ENCODE measurements at places on chromosomes 2 and 18. TPM values are rescaled to one million over a fixed set of nuclear protein-coding genes. Genes with fewer than 3 reads are reported as not detected.

- DNase-seq = peak; percentile 93
Observed at GRCh38 chr18:8469544-8470130, 139.6 kb upstream of the RAB12 start.

DNA sequence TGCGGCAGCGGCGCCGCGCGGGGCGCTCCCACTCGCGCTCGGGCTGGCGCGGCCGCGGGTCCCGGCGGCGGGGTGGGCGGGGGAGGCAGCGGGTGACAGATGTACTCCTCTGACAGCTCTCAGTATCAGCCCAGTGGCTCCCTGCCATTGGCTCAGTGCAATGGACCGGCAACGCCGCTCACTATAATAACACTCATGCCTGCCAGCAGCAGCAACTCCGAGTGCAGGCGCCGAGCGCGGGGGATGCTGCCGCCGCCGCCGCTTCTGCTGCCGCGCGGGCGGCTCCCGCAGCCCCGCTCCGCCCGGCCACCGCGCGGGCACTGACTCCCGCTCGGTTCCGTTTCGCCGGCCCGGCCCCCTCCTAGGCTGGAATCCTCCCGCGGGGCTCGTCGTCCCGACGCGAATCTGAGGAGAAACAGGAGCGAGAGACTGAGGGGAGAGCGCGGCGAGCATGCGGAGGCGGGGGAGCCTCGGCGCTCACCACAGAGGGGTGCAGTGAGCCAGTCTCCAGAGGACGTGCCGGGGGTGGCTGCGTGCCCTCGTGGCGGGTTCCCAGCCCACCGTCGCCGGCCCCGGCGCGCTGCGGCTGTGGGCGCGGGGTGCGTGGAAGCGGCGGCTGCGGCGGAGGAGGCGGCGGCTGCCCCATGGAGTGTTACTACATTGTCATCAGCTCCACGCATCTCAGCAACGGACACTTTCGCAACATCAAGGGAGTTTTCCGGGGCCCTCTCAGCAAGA lies at the start of gene ZNF804A:
Gene ZNF804A, plus strand, starts transcription at position 214 of the 738 bp plus-strand sequence. Its CDS starts 431 bp downstream, at position 645.
- DNase-seq = peak; percentile 67

GRCh38 chr18:2794159-2794558 lies 52.6 kb upstream of the EMILIN2 start:
- DNase-seq = no peak

GRCh38 chr2:11669454-11670291 lies at the start of gene NTSR2:
Gene NTSR2 (minus strand): TSS chr2:11670195. CDS start chr2:11670129, 66 bp downstream.
- peak; percentile 82 for DNase-seq

DNA sequence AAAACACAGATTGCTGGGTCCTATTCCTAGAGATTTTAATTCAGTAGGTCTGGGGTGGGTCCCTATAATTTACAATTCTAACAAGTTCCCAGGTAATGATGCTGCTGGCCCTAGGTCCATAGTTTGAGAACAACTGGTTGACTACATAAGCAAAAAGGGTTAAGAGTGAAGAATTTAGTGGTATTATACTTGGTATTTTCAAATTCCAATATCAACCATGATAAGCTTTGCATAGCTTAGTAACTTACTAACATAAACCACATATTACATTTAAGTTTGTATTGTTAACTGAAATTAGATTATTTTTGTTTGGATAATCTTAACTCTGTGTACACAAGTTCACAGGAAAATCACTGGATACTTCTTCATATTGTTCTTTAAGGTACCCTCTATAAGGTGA lies 862.9 kb upstream of the ACVR2A start:
- no peak for DNase-seq

DNA sequence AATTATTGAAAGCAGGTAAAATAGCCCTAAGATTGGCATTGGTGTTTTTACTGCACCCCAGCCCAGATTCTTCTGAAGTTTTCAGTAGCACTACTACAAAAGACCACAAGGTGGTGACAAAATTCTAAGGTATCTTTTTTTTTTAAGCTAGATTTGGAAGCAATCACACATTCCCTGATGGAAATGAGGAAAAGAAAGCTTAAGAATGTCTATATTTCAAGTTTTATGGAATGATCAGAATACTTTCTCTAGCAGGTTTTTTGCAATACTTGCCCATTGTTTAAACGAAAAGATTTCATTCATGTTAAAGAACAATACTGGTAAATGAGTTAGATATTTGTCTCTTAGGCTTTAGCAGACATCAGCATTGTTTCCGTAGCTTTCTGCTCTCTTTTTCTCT lies 32.1 kb upstream of the ZNF638 start:
- DNase-seq = peak; percentile 58

GRCh38 chr2:88057437-88057844 lies 1.9 kb upstream of the KRCC1 start:
- DNase-seq = no peak

GRCh38 chr18:9333441-9334328 lies 888 bp upstream of the TWSG1 start:
- DNase-seq = no peak

DNA sequence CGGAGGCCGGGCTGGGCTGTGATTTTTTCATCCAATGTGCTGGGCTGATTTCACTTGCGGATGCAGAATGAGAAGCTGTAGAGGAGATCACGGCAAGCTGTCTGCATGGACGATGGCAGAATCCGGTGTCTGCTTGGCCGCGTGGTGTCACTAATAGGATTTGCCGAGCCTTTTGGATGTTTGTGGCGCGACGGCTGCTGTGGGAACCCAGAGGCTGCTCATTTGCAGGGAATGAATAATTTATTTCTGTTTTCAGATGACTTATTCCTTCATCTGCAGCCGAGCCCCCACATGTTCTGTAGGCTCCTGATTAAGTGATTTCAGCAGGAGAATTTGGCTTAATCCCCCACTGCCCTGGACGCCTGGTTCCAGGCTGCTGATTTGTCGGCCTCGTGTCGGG lies 62.6 kb downstream of the ODC1 start:
- DNase-seq = peak; percentile 73

DNA sequence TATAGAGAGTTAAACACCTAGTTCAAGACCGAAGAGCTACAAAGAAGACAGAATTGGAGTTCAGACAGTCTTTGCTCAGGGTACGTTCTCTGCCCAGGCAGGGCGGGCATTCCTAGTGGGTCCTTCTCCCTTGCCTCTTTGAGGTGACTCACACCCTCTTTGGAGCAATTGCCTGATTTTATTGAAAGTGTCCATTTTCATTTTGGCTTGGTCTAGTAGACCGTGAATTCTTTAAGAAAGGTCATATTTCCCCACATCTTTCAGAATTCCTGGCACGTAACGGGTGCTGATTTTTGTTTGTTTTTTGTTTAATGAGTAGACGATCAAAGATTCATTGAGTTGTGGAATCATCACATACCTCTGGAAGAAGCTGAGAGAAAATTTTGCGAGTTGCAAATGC lies 871.5 kb downstream of the RNF144A start:
- no peak for DNase-seq

- DNase-seq = peak; percentile 84
Observed at GRCh38 chr18:44679914-44680272, 795 bp upstream of the SETBP1 start.

DNA sequence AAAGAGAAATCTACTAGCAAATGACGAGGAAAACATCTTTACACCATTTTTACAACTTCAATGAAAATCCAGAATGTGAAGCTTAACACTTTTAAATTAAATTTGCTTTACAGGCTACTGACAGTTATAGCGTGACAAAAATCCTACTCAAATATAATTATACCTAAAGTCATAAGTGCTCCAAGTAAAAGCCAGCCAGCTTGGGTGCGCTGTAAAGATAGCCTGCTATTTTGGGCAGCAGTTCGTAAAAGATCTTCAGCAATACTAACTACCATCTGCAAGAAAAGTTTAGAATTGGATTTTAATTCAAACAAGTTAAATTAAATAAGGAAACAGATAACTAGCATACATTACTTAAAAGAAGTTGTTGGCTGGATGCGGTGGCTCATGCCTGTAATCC lies 22.4 kb downstream of the HEATR5B start:
- no peak for DNase-seq

DNA sequence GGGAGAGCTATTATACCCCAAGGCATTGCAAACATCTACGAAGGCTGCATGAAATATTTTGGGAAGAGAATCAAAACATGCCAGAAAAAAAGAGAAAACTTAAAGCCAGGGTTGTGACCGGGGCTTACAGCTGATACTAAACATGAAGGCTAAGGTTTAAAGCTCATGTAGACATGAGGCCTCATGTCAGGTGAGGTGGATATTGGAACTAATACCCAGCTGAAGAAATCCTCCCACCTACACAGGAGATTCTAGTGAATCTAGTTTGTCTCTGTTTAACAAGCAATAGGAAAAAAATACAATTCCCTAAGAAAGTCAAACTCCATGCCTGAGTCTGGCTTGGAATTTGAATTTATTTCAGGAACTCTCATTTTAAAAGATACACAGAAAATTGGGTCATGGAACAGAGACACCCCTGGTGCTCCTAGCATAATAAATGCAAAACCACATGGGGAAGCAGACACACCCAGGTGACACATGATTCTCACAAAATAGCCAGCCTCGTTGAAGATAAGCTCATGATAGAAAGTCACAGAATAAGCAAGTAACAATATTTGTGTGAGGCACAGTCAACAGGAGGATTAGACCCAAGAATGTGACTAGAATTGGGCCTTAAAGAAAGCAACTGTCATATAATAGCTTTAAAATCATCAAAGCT lies 42.2 kb downstream of the UPP2 start:
- no peak for DNase-seq

GRCh38 chr2:155043097-155043496 lies 344.6 kb downstream of the KCNJ3 start:
- no peak for DNase-seq

GRCh38 chr2:71067567-71068217 lies 756 bp upstream of the NAGK start:
- peak; percentile 35 for DNase-seq

DNA sequence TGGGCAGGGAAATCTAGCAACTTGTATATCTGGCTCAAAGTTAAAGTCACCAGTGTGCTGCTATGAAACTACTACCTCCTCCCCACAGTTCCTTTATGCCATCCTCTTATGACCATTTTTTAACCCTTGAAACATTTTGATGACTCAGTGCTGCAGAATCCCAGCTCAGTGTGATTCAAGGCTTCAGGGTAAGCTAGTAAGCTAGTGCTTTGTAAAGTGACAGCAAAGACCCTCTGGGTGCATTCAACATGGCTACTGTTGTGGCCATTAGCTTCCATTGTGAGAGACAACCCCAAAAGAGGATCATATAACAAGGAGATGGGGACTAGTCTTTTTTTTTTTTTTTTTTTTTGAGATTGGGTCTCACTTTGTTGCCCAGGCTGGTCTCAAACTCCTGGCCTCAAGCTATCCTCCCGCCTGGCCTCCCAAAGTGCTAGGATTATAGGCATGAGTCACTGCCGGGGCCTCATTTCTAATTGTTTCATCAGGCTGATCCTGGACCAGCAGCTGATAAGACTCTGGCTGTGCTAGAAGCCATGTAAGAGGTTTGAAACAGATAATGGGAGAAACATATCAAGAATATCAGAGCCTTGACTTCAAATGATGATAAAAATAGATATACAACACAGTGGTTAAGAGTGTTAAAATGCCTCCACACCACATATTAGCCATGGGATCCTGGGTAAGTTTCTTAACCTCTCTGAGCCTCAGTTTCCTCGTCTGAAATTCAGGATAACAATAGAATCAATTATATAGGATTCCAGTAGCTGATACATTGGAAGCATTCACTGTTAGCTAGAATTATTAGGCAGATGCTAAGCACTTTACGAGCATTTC lies 65.7 kb upstream of the RTN4 start:
- DNase-seq = no peak

DNA sequence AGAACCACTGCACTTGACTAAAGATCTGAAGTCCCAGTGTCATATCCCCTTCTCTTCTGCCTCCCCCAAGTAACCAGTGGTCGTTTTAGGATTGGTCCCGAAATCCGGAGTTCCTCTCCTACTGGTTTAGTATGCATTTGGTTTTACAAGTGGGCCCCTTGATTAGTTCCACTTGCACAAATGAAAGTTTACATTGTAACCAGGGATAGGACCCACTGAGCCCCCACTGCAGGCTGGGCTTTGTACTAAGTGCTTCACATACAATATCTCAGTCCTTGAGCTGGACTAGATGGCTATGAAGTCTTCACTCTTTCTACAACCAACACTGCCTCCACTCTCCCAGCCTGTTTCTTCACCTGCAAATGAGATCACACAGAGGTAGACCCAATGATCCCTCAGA lies 50.4 kb downstream of the CYRIA start:
- no peak for DNase-seq

GRCh38 chr2:98604547-98604946 lies 3.8 kb downstream of the COA5 start:
- no peak for DNase-seq

DNA sequence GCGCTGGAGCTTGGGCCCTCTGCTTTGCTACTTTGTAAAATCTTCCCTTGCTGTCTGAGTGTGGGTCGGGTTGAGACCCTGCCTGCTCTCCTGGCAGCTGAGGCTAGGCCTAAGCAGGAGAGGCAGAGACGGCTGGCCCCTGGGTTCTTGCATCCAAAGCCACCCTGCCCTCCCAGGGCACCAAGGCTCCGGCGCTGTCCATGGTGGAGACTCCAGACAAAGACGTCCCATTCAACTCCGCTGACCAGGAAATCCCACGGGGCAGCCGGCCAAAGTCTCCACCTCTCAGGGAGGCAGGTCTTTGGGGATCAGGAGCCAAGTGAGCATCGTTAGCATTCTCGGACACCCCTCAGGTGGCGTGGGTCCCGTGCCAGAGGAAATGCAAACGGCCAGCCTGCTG lies 2.6 kb upstream of the PRLH start:
- peak; percentile 61 for DNase-seq

DNA sequence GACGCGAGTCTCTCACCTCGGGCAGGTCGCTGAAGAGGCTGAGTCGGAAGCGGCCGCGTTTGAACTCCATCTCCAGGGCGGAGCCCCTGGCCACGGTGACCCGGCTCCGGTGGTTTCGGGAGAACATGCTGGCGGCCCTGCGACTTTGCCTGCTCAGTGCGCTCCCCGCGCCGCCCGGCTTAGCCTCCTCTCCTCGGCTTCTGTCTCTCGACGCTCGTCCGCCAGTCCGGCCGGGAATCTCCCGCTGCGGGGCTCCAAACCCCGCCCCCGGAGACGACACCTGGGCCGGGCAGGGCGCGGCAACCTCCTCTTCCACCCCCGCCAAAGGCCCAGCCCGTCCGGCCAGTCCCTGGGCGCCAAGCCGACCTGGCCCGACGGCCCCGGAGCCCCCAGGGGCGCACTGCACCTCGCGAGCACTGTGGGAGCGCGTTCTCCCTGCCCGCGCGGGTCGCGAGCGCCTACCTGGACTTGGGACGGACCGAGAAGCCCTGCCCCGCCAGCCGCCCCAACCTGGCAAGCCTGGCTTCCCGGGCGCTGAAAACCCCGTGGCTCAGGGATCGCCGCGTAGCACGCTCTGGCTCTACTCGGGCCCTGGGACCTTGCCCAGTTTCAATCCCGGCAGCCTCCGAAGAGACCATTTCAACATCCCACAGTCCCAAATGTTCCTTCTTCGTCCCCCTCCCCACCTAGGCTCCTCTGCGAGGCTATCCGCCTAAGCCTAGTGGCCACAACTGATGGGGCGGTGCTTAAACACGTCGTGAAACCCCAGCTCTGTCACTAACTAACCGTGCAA lies at the start of gene RTKN:
Gene RTKN, minus strand, starts transcription at position 248 of the 793 bp plus-strand sequence. Its CDS starts 121 bp downstream, at position 127.
- peak; percentile 59 for DNase-seq

The PROKR1 gene
- 1.0 TPM for total RNA-seq

The MYO5B gene
- total RNA-seq = 12.8 TPM

The CDK5R2 gene
- total RNA-seq = not detected

The SCLY gene
- total RNA-seq = 21.2 TPM

The KANSL3 gene
- total RNA-seq = 45.2 TPM

The STAMBP gene
- total RNA-seq = 28.5 TPM

The EPAS1 gene
- 83.4 TPM for total RNA-seq

The MARCO gene
- 2.7 TPM for total RNA-seq

The PFN4 gene
- not detected for total RNA-seq

The GPR55 gene
- total RNA-seq = not detected

The AQP12A gene
- not detected for total RNA-seq

The TIMM21 gene
- total RNA-seq = 52.0 TPM

The RNF125 gene
- 8.0 TPM for total RNA-seq

The ATP6V1B1 gene
- 4.3 TPM for total RNA-seq

The MSTN gene
- 31.1 TPM for total RNA-seq
